ENCODE measurements at places on chromosomes 1 and 21.

DNA sequence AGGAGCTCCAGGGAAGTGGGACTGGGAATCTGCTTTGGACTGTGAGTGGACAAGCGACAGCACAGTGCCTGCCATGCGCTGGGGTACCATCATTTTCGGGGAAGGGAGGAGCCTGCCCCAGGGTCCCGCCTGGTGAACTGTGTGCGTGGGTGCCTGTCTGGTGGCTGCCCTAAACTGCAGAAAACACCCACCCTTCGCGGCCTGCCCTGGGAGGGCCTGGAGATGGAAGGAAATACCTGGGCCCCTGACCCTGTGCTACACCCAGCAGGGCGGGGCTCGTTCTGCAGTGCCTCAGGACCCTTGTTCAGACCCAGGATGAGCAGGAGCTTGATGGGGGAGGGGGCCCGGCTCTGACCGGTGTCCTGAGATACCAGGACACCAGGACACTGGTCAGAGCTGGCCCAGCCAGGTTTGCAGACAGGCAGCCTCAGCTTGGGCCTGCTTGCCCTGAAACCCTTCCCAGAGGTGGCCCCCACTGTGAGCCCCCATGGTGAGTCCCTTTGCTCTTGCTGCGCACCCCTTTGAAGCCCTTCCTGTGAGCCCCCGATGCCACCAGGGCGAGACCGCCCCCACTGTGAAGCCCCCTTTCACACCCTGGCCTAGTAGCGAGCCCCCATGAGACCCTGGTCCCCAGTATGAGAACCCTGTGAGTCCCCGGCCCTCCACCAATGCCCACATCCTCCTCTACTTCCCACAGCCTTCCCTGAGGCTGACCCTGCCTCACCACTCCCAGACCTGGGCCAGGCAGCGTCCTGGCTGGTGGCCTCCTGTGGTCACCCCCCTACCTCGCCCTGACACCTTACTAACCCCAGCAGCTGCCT is 2.6 kb downstream of the GJC2 start:
- DNase-seq: no peak

DNA sequence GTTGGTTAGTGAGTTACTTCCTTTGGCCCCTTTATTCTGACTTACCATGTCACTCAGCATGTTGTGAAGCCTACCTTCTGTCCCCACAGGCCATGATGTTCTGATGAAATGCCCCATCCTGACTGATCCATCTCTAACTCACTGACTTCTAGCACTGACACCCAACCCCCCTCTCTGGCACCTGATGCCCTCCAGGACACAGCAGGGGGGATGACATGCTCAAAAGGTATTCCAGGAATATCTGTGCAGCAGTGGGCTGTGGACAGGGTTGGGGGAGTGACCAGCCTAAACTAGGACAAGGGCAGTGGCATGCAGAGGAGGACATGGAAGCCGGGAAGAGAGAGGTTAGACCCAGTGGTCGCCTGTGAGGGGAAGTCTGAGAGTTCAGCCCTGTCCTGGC is 25.5 kb downstream of the SYT2 start:
- no peak for DNase-seq

DNA sequence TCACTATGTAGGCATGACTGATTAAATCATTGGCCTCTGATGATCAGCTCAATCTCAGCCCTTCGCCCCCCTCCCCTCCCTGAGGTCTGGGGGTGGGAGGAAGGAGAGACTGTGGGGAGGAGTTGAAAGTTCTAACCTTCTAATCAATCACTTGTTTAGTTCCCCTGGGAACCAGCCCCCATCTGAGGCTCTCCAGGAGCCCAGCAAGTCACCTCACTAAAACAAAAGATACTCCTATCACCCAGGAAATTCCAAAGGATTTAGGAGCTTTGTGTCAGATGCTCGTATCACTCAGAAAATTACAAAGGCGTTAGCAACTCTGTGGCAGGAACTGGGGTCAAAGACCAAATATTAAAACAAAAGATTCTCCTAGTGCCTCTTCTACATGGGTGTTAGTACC is 21.6 kb downstream of the SYF2 start:
- no peak for DNase-seq

DNA sequence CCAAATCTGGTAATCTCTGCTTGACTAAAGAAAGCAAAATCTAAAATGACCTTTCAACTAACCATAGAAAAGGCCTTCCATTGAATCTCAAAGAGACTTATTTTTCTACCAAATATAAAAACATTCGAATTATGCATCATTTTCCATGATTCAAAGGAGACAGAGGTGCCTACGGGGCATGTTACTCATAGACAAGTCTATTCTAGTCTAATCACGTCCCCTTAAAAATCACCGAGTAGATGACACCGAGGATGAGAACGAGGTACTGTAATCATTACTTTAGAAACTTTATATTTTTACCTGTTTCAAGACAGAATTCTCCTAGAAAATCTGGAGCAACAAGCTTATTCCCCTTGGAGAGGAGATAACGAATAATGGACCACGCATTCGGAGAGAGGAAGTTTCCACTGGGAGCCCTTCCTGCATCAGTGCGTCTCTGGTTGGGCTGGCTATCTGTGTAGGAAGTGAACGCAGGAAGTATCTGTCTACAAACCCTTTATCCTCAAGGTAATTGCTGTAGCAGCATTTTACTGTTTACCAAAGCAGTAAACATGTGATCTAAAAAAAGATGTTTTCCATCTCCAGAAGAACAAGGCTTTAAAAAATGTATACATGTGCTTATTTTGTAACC is 9.5 kb downstream of the ERG start:
- no peak for DNase-seq

DNA sequence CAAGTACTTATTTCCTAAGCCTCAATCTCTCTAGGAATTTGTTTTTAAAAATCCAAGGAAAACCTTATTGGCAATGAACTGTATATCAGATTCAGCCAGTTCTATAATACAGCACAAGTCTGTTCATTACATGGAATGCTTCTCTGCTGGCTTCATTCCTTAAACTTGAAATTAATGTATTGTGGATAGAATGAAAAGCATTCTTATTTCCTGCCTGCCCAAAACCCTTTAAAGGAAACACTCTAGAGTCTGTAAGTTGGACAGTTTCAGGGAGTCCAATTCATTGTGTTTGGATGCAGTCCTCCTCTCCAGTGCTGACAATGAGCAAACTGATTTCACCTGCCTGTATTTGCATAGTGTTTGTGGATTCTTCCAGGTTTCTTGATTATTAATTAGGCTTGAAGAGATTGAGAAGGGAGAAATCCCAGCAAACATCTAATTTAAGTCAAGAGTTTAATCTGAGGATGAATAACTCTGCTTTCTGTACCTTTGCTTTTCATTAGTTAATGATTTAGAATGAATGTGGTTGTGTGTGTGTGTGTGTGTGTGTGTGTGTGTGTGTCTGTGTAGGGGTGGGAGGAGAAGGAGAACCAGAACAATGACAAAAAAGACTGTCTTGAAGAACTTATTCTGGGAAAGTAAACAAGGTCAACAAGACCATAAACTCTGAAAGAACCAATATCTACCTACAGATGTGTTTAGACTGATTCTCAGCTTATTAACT is 61.2 kb downstream of the CACHD1 start:
- DNase-seq: no peak

DNA sequence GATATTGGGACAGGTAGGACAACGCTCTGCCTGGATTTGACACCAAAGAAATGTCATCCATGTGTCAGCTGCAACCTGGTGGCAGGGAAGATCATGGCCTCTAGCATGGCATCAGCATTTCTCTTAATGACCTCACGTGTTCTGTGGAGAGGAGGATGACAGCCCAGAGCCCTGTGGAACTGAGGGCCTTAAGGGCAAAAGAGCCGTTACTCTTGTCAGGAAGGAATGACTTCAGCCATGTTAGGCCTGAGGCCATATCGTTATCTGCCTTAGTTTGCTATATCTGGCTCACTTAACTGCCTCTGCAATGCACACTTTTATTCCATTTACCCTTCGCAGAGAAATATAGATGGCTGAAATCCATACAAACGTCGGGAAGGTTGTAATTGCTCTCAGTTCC is 83.2 kb upstream of the PBX1 start:
- no peak for DNase-seq

DNA sequence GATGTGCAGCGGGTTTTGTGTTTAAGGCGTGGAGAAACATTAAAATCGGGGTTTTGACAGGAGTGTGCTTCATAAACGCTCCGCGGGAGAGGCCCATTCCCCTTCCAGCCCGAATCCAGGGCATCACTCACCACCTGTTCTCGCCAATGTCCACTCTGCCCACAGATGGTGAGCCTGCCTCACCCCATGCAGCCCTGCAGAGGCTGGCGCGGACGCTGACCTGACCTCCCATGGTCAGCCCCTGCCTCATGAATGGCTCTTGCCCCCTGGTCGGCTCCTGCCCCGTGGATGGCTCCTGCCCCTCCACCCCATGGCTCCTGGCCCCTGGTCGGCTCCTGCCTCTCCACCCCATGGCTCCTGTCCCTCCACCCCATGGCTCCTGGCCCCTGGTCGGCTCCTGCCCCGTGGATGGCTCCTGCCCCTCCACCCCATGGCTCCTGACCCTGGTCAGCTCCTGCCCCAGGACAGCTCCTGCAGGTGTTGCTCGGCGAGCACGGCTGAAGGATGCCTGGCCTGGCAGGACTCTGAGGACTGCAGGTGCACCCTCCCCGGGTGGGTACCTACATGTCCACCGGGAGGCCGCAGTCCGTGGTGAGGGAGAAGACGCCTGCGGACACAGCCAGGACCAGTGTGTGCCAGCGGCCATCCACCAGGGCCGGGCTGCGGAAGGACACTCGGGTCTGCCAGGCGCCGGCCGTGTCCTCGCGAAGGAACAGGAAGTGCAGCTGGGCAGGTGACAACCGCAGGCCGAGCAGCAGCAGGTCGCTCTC is 6.7 kb downstream of the KRTAP10-1 start:
- DNase-seq: no peak

DNA sequence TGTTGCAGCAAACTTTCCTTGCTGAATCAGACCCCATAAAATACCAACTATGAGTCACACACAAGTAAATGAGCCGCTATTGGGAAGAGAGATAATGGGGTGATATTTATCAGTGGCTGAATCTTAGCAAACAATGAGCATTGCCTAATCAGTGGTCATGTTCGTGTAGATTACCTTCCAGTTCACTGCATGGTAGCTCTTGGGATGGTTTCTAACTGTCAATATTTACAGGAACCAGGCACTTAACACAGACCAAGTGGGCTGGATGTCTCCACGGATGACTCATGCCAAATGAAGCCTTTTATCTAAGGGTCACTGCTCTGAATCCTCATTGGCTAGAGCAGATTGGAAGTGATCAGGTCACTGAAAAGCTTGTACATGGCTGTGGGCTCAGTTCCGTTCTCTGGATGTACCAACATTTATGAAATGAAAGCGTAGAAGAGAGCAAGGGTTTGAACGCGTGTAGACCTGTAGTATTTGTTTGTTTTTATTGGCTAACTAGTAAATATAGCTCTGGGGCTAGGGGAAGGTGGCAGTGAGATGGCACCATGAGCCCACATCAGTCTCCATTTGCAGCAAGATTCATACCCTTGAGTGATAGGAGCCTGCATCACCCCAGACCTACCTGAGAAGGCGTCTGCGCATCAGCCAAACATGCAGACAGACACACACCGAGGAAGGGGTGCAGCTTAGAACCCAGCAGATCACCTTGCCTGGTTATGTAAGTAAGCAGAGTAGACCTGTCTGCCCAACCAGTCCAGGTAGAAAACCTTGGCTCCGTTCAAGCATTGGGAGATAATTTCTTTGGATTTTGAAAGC is 153.3 kb downstream of the TOMM20 start:
- DNase-seq: no peak

GRCh38 chr1:234697015-234697414 is 87.0 kb upstream of the IRF2BP2 start:
- DNase-seq: no peak

DNA sequence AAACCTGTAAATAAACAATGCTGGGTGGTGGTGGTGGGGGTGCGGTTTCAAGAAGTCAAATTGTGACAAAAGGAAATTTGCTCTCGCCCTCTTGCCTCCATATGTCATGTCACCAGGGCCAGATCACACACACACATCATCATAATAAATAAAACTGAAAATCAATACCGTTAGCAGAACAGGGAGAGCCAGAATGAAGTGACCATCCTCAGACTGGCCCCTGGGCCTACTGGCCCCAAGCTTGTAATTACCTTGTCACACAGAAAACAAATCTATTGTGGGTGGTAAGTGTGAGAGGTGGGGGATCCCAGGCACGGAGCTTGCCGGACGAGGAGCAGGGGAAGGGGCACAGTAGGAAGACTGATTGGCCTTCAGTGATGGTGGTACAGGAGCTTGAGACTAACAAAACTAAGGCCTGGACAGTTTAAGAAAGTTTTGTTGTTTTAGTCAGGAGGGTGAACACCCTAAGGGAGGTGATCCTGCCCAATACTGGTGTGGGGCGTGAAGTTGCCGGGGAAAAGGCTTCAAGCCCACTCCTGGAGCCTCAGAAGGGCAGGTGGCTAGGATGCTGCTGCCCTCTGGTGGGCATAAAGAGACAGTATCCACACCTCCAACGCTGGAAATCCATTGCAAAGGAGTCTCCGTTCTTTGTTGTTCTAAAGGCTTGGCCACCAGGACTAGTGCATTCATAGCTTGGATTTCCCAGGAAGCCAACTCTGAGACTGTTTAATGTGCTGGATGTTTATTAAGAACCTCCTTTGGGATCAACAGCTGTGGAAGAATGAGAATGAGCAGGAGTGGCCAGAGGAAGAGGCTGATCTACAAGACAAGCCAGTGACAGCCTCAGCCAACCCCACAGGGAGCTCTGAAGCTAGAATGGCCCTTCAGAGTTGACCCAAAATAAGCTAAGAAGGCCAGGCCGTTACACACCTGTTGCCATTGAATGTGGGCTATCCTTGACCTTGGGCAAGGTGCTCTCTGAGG is 8.1 kb upstream of the C1orf216 start:
- no peak for DNase-seq

- DNase-seq: peak; percentile 15
These were observed 2.4 kb downstream of the NTPCR start for GRCh38 chr1:232952514-232953499.

GRCh38 chr1:7199077-7199779 is 414.0 kb downstream of the CAMTA1 start:
- no peak for DNase-seq

DNA sequence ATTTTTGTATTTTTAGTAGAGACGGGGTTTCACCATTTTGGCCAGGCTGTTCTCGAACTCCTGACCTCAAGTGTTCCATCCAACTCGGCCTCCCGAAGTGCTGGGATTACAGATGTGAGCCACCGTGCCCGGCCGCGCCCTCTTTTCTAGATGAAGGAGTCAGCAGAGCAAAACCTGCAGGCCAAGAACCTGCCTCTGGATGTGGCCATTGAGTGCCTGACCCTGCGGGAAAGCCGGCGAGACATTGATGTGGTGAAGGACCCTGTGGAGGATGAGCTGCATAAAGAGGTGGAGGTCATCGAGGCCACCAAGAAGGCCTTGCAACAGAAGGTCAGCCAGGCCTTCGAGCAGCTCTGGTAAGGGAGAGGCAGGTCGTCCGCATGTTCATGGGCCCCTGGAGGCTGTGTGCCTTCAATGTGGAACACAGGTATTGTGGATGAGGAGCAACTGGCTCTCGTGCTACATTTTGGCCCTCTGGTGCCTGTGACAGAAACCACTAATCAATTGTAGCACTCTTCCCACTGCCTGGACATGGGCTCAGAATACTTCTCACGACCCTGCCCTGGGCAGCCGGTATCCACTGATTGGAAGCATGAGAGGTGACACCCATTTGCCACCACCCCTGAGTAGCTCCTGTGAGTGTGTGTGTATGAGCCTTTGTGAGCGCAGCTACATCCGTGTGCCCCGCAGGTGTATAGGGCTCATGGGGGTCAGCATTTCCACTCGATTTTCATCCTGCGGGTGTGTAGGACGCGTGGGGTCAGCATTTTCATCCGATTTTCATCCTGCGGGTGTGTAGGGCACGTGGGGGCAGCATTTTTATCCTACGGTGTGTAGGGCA is 2.0 kb downstream of the TEKT2 start:
- no peak for DNase-seq

Data from hypothalamus (tissue), 51 donors.